Activated CD8-positive, alpha-beta memory T cell treated with anti-CD3 and anti-CD28 coated beads for 24 hours (primary cell): ENCODE measurements at places on chromosomes 12 and 14.

- no peak for DNase-seq
Measured at GRCh38 chr14:30882431-30882830, 8.1 kb downstream of the COCH start.

- no peak for DNase-seq
Measured at GRCh38 chr12:110367181-110367864, 36.2 kb downstream of the ANAPC7 start.

GRCh38 chr12:8678661-8679111 is 16.1 kb upstream of the MFAP5 start:
- DNase-seq: no peak

GRCh38 chr14:91400696-91401095 is 16.9 kb downstream of the CCDC88C start:
- DNase-seq: no peak

DNA sequence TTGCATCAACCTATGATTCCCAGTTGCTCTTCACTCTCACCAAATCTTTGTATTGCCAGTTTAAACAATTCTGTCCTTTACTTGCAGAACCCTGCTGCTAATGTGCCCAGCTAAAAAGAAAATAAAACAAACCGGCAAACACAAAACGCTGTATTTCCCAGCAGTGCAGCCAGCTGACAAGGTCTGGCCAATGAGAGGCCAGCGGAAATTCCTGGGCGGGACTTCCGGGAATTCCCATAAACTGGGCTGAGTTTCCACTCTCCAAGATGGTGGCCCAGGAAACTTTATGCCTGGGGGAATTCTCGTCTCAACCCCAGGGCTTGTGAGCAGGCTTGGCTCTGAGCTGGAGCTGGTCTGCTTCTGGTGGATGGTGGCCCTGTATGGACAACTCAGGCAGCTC is 807.3 kb upstream of the TMEM132C start:
- DNase-seq: no peak

- DNase-seq: no peak
Measured at GRCh38 chr14:32426586-32427388, 97.7 kb downstream of the AKAP6 start.

GRCh38 chr14:68292441-68293215 is 473.0 kb downstream of the RAD51B start:
- DNase-seq: no peak

DNA sequence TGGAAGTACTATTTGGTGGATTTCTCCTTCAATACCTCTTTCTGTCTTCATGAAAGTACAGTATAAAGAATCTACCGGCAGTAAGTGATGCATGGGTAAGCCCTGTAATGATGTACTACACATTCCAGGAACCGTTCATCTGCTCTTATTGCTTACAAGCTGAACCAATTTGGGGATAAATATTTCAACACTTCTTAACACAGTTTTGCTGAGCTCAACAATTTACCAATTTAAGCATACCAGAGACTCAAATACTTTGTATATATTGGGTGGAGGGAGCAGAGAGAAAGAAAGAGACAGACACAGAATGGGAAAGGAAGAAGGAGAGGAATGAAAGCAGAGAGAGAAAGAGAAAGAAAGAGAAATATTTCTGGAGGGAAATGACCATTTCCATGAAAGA is 821.1 kb upstream of the FLRT2 start:
- no peak for DNase-seq

DNA sequence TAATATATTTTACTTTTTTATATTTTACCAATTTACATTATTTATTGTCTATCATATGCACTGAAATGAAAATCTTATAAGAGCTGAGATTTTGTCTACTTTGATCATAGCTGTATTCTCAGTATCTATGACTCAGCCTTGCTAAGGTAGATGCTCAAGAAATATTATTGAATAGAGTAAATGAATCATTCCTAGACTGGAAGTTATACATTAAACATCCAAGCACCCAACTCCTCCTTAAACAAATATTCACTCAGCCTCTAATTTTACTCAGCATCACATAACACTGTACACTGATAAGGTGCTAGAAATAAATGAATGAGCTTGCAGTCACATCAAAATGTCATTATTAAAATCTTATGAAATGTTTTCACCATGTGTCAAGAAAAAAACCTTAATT is 1424.9 kb downstream of the LRFN5 start:
- DNase-seq: no peak

DNA sequence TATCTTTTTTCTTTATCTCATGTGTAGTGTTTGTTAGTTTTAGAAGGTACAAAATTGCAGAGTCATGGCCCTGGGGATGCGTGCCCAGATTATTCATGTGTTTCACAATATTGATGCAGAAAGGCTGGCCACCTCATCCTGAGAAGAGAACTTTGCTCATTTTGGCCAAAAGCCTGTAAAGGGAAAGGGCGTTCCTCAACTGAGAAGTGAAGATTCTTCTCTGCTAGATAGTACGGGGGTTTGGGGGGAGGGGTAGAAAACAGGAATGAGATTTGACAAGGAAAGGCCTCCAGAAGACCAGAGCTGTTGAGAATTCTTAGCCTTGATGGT is 1.7 kb downstream of the MGST1 start:
- no peak for DNase-seq

- DNase-seq: peak; percentile 15
Measured at GRCh38 chr14:76305268-76305826, 70.6 kb upstream of the ESRRB start.

- no peak for DNase-seq
Measured at GRCh38 chr12:84982888-84983287, 53.2 kb downstream of the TSPAN19 start.

- DNase-seq: no peak
Measured at GRCh38 chr12:131251336-131252101, 297.8 kb downstream of the ADGRD1 start.

DNA sequence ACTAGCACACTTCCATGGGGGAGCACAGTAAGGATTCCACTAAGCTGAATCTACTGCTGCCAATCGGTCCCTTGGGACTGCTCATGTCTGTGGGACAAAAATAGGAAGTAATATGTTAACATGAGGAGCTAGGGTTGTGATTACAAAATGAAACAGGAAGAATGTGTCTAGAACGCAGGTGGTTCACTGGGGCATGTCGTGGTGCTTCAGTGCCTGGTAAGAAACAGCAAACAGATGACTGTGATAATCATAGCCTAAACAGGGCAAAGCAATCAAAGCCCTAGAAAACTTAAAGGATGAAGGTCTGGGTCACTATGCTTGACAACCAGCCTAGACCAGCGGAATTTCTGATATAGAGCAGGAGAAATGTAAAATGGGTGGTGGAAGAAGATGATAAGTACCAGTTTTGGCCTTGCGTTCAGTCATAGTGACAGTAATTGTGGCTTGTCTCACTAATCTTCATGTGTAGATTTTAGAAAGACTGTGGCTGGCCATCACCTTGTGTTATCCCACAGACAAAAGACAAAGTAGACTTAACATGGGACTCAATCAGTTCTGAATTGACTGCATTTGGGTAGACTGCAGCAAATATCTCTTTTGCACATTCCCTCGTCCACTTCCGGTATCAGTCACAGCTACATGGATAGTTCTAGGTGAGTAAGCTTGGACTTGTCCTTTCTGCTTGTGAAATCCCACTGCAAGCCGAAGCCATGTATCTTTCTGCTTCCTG is 51.4 kb downstream of the WASHC3 start:
- DNase-seq: no peak

GRCh38 chr12:25675808-25676207 is 122.7 kb upstream of the LMNTD1 start:
- DNase-seq: no peak

DNA sequence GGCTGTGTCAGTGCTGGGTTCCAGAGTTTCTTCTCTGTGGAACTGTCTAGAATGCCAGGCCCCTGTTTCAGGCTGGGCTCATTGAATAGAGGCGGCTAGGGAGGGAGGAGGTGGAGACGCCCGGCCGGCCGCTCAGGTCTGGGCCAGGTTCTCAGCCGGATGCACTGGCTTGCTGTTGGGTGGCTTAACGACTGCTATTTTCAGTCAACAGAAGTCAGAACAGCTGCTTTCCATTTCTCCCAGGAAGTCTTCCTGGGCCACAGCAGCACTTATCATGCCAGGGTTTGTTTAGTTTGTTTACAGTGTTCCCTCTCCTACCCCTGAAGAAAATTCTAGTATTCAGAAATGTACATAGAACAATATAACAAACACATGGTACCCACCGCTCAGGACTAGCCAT is 26.0 kb upstream of the VPS37B start:
- DNase-seq: no peak

- DNase-seq: no peak
Measured at GRCh38 chr12:19800884-19801283, 361.6 kb downstream of the AEBP2 start.

- DNase-seq: no peak
Measured at GRCh38 chr14:60905923-60906322, 75.0 kb downstream of the TRMT5 start.

GRCh38 chr12:131896811-131897270 is 2.4 kb downstream of the ULK1 start:
- no peak for DNase-seq

DNA sequence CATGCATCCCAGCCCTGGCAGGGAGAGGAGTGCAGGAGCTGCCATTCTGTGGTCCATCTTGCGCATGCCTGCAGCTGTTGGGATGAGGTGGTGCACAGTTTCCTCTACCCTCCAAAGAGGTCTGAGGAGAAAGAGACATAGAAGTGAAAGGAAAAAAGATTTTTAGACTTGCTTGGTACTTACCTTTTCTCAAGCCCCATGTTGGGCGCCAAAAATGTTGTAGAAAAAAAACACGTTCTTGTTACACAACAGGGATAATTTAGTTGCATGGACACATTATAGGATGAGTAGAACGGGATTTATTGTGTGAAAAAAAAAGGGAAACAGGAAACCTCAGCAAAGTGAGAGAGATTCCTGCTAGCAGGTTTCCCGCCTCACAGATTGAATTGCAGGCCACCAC is 244.4 kb upstream of the GARIN2 start:
- no peak for DNase-seq

DNA sequence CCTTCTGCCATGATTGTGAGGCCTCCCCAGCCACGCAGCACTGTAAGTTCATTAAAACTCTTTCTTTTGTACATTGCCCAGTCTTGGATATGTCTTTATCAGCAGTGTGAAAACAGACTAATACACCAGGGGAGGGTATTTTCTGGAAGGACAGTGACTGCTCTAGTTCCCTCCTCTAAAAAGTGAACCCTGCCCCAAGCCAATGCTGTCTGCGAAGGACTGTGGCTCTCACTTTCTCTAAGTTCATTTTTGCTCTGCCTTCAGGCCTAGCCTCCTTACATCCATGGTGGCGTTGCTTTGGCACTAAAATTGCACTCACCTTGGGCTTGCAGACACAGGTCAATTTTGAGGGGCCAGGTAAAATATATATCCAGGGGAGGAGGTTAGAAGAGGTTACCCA is 323.0 kb downstream of the VRK1 start:
- no peak for DNase-seq

DNA sequence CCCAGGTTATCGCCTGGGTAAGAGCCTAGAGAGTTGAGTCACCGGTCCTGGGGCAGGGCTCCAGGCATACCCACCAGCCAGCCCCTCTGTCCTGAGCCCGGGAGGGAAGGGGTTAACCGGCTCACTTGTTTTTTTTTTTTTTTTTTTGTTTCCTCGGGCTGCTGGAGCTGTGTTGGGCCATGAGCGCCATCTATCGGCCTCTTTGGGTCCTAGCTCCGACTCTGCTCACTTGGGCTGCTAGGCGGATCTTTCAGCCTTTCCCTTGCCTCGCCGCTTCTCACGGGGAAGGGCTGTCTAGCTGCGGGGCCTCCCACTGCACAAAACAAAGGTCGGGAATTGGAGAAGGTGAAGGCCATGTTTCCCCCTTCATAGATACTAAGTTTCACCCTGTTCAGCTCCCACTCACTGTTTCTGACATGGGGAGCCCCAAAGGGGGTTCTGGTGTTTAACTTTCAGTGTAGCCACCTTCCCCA is 2.8 kb upstream of the SMUG1 start:
- peak; percentile 86 for DNase-seq

DNA sequence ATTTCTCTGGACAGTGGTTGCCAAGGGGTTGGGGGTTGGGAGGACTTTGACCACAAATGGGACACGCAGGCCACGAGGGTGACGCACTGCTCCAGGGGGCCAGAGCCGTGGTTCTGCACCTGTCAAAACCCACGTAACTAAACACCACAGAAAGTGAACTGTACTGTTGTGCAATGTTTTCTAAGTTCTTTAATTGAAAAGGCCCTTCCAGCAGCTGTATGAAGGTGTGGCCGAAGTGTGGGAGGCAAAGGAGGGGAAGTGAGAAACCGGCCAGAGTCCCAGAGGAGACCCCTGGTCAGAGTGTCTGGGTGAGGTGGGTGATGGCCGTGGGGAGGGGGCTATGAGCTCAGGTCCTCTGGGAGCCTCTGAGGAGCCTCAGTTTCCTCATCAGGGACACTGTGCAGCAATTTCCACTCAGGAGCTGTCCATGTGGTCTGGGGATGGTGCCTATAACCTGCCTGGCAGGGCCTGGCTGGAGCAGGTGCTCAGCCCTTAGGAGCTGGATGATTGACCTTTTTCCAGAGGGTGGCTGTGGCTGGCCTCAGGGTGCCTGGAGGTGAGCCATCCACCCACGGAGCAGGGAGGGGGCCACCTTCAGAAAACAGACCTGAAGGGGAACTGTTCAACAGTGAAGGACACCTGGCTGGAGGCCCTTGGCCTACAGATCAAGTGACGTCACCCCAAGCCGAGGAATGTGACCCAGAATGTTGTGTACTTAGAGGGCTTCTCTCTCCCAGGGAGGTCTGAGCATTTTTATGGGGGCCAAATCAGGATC is 9.8 kb upstream of the BDKRB2 start:
- DNase-seq: no peak
